ENCODE measurements at places on chromosomes 3 and 15. TPM values are rescaled to one million over a fixed set of nuclear protein-coding genes. Genes with fewer than 3 reads are reported as not detected.

DNA sequence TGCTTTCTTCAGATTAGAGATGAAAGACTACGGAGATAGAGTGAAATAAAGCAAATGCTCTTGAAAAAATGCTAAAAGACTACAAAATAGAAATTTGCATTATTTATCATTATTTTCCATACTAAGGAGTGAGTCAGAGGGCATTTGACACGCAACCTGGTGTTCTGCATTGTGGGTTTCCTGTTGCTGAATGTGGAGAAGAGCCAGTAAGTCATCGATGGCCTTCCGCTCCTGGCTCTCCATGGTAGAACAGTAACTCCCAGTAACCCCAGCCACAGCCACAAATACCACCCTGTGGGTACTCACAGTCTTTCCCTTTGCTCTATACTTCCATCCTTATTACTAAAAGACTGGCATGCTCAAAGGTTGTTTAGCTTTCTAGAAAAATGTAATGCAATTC is 61.5 kb downstream of the CGGBP1 start:
- no peak for DNase-seq

The PLIN1 gene
- polyA plus RNA-seq: not detected

DNA sequence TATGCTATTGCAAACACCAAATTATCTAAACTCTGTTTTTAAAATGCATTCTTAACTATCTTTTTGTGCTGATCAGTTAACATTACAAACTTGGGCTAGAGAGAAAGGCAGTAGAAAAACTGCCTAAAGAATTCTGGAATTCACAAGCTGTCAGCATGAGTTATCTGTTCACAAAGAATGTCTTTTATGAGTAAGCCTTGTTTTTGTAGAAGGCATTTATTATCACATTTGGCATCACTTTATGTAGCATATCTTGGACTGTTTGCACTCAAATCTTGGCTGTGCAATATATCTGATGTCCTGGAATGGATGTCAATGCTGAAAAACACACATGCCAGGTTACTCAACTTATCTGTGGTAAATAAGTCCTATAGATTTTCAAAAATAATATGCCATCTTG is 15.5 kb upstream of the BCHE start:
- no peak for DNase-seq

GRCh38 chr15:70433586-70434324 is 329.6 kb downstream of the UACA start:
- DNase-seq: no peak

DNA sequence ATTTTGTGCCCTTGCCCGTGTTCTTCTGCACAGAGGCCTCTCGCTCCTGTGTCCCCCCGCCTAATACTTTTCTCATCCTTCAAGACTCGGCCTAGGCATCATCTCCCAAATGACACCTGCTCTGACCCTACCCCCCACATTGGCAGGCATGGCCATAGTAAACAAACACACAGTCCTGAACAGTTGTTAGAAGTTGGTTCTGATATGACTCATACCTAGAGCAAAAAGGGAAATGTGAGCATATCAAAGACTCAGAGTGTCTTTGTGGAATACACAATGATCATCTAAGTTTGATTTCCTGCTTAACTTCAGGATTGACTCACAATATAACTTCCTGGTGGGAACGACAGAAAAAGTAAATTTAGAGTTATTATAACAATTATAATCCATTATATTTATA is 120.5 kb downstream of the POLR2M start:
- no peak for DNase-seq

GRCh38 chr15:38073178-38073946 is 138.9 kb downstream of the TMCO5A start:
- DNase-seq: no peak

The ITIH1 gene
- not detected for polyA plus RNA-seq

DNA sequence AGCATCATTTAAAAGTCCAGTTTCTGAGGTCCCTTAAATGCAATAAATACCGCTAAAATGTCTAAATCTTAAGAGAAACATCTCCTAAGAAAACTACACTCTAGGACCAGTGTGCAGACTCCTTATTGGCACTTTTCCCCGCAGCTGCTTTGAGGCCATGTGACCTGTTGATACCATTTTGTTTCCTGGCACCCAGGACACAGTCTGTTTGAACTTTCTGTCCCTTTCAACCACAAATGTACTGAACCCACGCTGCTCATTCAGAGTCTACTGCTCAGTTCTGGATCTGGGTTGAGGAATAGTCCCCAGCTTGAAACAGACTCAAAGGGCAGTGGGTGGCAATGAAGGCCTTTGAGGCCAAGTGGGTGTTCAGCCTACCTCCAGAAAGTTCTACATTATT is 17.1 kb downstream of the LDHAL6B start:
- no peak for DNase-seq

The DPP8 gene
- 43.2 TPM for polyA plus RNA-seq

- no peak for DNase-seq
These were observed 288.7 kb downstream of the GBE1 start for GRCh38 chr3:81472600-81473362.

DNA sequence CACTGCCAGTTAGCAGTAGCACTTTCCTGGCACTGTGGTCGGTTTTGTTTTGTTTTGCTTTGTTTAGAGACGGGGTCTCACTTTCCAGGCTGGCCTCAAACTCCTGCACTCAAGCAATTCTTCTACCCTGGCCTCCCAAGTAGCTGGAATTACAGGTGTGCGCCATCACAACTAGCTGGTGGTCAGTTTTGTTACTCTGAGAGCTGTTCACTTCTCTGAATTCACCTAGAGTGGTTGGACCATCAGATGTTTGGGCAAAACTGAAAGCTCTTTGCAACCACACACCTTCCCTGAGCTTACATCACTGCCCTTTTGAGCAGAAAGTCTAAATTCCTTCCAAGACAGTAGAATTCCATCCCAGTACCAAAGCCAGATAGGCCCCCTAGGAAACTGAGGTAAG is 22.6 kb downstream of the CLDN18 start:
- no peak for DNase-seq

The GP5 gene
- 0.41 TPM for polyA plus RNA-seq

DNA sequence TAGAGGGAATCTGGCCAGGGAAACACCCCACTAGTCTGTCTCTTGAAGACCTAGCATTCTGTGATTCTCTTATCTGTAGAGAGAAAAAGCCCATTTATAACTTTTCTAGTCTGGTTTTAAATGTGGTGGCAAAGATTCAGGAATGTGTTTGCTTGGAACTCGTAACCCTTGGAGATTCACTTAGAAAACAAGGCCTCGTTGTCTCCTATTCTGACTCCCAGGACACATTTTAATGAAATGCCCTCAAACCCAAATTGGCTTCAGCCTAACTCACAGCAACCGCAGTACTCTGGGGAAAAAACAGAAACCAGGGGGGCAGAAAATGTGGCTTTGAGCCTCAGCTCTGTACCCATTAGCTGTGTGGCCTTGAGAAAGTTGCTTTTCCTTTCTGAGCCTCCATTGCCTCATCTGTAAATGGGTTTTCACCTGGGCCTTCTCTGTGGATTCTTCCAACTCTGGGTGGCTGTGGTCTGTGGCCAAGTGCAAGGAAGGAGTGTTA is 36.5 kb downstream of the RPLP1 start:
- DNase-seq: no peak

The TMEM207 gene
- polyA plus RNA-seq: not detected

GRCh38 chr3:62187022-62187431 is 186.3 kb downstream of the FEZF2 start:
- DNase-seq: no peak

DNA sequence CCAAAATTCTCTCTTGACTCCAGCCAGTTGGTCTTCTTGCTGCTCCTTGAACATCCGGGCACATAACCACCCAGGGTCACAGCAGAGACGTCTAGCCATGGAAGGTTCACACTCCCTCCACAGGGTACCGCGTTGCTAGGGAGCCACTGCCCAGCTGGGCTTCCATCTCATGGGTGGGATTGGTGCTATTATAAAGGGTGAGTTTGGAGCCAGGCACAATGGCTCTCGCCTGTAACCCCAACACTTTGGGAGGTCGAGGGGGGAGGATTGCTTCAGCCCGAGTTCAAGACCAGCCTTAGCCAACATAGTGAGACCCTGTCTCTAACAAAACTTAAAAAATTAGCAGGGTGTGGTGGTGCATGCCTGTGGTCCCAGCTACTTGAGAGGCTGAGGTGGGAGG is 17.5 kb upstream of the SKOR1 start:
- DNase-seq: no peak

DNA sequence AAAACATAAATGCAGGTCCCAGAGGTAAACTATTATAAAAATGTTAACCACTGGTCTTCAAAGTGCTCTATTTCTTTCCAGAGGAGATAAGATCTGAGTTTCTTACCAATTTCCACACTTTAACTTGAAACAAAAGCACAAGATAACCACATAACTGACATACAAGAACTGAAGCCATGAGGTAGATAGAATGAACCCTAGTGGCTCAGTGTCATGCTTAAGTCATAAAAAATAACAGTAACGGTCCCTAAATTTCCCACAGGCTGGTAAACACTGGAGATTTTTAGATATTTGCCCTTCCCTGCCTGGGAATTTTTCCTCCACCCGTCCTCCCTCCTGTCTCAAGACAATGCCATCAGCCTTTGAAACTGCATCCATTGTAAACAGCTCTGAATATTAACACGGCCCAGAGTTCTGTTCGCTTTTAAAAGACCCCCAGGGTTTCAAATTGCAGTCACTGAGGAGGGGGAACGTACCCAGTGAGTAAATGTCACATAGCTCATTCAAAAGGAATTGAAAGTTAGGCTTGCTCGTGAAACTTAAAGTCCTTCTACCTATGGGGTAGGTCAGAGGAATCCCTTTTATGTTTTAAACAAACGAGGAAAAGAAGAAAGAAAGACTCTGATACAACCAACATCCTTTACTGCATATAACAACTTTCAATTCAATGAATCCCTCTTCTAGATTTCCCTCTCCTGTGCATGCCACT is 5.7 kb downstream of the LRIG1 start:
- DNase-seq: peak; percentile 39

DNA sequence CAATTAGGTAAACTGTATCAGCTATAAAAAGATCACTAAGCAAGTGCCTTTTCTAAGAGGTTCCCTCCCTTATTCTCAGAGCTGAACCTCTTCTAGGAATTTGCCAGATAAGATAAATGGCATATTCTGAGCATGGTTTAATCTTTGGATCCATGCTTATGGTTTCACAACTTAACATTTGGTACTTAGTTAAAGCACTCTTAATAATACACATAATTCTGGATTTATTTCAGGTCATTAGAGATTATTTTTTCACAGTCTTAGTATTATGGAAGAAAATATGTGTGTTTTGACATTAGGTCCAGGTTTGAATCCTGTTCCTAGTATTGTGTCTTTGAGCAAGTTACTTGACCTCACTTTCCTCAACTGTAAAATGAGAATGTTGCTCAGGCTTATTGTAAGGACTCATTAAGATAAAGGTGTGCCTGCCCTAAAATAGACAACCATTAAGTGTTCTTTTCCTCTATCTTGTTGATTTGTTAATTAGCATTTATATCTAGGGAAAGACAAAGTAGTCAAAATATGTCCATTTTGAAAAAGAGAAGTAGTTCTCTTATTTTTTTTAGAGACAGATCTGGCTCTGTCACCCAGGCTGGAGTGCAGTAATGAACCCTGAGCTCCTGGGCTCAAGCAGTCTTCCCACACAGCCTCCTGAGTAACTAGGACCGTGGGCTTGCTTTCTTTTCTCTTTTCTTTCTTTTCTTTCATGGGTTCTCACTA is 43.4 kb downstream of the TSC22D2 start:
- DNase-seq: no peak

The GOLGA8J gene
- not detected for polyA plus RNA-seq

The BNIP2 gene
- 103 TPM for polyA plus RNA-seq

DNA sequence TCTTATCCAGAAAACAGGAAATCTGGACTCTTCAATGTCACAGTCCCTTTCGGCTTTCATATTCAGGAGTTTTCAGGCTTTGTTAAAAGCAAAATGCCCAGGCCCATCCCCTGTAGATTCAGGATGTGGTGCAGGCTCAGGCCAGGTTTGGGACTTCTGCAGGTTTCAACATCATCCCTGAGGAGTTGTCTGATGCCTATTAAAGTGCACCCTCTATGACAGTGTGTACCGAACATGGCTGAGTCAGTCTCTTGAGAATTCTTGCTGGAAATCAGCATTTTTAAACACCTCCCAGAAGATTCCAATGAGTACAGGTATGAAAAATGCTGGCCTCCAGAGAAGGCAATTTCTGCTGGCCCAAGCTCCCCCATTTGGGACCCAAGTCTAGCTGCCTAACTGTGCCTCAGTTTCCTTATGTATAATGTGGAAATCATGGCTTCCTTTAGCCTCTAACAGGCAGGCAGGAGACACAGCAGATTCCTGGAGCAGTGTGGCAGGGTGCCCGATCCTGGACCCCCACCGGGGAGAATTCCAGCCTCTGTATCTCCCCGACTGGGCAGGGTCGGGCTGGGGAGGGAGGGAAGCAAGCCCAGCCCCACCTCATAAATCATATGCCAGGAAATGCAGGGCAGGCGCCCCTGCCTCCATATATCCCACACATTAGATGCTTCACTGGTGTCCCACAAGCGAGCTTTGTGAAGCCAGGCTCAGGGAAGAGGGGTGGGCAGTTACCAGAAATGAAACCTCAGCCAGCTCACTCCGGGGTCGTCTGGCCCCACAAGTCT is 44.4 kb upstream of the SLC6A11 start:
- no peak for DNase-seq

DNA sequence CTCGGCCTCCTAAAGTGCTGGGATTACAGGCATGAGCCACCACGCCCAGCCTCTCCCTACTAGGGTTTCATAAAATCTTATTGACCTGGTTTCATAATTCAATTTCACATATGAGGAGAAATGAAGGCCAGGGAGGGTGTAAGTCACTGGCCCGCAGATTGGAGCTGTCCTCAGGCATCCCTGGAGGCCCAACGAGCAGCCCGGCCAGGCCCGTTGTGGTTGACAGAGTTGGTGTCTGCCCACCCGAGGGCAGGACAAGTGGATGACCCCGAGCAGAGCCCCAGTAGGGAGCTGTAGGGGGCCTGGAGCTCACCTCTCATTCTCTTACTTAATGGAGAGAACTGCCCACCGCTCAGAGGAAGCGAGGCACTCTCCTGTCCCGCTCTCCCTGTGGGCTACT is 78.9 kb downstream of the CPN2 start:
- no peak for DNase-seq

DNA sequence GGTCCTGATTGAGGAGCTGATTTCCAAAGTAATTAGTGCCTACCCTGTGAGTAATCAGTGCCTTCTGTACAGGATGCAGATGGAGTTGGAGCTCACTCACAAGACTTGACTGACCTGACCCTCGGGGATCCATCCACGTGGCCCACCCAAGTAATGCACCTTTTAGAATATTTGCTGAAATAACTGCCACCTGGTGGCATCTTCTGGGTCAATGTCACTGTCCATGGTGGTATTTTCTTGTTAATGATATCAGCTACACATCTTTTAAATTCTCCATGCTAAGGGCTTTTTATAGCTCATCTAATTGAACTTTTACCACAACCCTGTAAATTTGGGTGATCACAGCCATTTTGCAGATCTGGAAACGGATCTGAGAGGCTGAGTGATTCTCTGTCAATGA is 74.3 kb upstream of the ANKRD34C start:
- no peak for DNase-seq

DNA sequence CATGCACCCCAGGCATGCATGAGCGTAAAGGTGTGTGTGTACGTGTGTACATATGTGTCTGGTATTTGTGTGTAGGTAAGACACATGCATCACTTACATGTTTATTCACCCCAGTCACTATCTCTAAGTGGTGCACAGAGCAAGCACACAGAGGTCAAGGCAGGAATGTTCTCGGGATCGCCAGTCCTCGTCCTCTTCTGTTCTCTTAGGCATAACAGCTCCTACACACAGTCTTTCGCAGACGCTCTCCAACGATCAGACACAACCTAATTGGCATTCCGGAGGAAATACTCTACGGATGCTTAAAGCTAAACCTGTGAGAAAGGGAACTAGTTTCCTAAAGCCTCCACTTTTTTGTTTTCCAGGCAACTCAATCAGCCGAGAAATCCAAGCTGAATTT is 95.9 kb downstream of the ADAMTS17 start:
- DNase-seq: no peak

The CEP70 gene
- 3.8 TPM for polyA plus RNA-seq

Measured in CD4-positive, CD25-positive, alpha-beta regulatory T cell (primary cell).